Glutamatergic neuron (in vitro differentiated cells): ENCODE measurements at places on chromosomes 6 and 20. TPM values are rescaled to one million over a fixed set of nuclear protein-coding genes. Genes with fewer than 3 reads are reported as not detected.

- DNase-seq = no peak
Observed at GRCh38 chr20:2820896-2821869, 5.0 kb downstream of the TMEM239 start.

ULBP1 gene
- total RNA-seq = 9.3 TPM

- no peak for DNase-seq
Observed at GRCh38 chr6:5463690-5464089, 202.4 kb downstream of the FARS2 start.

GRCh38 chr20:24949756-24950127 is 673 bp downstream of the CST7 start:
- DNase-seq = no peak

DNA sequence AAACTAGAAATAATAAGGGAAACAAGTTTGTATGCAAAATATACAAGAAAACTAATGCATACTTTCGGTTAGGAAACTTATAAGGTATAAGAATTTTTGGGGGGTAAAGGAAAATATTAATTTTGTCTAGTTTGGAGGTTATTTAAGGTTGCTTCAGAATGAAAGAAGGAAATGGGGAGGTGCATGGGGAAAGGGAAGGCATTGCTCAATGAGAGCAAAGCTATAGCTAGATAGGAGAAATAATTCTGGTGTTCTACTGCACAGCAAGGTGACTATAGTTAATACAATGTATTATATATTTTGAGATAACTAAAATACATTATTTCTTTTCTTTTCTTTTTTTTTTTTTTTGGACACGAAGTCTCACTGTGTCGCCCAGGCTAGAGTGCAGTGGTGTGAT is 5.4 kb upstream of the MYMX start:
- no peak for DNase-seq

GRCh38 chr6:11429577-11429976 is 108.0 kb upstream of the TMEM170B start:
- no peak for DNase-seq

DNA sequence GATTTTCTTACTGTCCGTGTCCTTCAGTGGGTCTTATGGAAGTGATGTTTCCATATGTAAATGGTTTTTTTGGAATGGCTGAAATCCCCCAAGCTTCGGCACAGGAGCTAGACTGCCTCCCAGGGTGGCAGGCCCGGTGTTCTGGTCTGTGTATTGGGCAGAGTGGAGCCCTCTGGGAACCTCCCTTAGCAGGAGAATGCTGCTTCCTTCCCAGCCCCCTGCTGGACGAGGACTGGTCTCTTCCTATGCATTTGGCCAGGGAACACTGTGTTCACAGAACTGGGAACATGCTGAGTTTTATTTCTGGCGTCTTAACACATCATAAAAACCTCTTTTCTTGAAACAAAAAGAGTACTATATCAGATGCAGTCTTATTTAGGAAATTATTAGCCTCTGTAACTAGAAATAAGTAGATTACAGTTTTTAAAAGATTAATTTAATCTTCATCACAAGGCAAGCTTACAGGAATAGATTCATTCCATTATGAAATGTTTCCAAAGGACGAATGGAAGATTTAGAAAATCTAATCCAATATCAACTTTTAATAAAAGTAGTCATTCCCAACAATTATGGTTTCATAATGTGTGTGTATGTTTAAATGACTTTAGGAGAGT is 56.6 kb downstream of the SYTL3 start:
- peak; percentile 67 for DNase-seq

ASIP gene
- not detected for total RNA-seq

- no peak for DNase-seq
Observed at GRCh38 chr20:33532753-33533459, 43.0 kb downstream of the CBFA2T2 start.

CUTA gene
- 384 TPM for total RNA-seq

DNA sequence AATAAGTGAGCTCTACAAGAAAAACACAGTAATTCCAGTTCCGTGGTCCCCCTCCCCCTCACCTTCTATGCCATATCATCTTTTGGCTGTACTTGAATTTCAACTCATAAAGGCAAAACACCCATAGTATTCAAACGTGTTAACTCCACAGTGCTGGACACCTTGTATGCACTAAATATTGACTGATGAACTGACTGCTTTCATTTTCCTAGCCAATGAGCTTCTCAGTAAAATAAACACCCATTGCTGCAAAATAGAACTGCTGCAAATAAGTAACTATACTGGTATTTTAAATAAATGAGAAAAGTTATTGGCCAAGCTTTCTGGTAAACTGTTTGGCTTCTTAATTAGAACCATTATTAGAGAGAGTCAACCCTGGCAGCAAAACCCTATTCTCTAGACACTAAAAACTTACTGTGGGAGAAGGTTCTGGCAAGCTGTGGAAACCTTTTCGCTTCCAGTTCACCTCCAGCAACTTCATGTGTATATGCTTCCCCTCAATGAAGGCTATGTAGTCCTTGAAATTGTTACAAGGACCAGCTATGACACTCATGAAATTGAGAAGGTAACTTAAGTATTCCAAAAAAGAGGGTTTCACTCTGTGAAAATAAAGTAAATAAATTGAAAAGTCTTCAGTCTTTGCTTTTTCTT is 86.0 kb downstream of the MBOAT1 start:
- DNase-seq = no peak

NELFE gene
- total RNA-seq = 52.7 TPM

DNA sequence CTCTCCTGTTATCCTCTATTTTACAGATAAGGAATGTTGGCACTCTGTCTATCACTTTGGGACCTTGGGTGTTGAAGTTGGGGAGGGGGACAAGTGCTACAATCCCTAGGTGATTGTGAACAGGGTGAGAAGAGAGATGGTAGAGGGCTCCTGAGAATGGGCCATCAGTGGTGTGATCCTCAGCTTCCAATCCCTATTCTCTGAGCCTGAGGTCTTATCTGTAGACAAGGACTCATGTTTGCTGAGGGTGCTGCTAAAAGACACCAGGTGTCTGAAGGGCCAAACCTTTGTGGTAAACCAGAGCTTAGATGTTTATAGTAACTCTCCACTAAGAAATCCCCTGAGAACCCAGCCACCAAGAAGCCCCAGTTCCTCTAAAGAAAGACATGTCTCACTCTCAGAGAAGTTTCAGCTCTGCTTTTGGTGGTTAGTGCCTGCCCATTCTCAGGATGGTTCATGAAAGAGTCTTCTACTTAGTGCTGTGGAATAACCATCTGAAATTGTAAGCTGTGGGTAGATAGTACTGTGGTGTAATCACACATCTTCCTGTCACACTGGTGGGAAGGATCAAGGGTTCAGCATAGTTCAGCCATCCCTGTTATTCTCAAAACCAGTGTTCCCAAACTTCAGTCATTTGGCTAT is 58.2 kb upstream of the IL20RA start:
- DNase-seq = no peak

- no peak for DNase-seq
Observed at GRCh38 chr6:22709803-22710202, 140.4 kb downstream of the HDGFL1 start.

ARMC2 gene
- 6.9 TPM for total RNA-seq

TXLNB gene
- total RNA-seq = not detected

DNA sequence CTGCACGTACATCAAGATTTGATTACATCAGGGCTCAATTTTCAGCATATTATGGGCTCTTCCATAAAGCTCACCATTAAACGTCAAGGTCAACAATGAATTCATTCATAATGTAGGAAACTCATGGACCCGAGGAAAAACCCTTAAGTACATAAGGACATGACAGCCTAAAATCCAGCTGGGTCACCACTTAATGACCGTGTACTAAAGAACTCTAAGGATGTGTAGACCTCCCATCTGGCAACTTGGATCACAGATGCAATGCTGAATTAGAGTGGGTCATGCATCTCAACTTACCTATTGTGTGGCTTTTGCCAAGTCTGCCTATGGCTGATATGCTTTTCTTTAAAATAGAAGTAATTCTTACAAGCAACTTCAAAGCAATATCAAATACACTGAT is 26.7 kb upstream of the DEFB112 start:
- no peak for DNase-seq

DNA sequence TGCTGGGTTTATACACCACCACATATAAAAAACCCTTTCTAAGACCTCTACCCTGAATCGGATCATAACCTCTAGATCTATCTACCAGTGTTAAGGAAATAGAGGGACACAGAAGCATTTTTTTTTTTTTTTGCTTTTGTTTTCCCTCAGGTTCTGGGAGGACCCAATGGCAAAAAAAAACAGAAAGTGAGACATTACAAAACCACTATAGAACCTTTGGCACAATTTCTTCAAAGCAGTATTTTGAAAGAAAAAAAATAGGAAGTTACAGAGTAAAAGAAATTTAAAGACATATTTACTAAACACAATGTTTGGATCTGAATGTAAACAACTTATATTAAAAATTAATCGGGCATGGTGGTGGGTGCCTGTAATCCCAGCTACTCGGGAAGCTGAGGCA is 1258.7 kb upstream of the GJE1 start:
- DNase-seq = no peak

DNA sequence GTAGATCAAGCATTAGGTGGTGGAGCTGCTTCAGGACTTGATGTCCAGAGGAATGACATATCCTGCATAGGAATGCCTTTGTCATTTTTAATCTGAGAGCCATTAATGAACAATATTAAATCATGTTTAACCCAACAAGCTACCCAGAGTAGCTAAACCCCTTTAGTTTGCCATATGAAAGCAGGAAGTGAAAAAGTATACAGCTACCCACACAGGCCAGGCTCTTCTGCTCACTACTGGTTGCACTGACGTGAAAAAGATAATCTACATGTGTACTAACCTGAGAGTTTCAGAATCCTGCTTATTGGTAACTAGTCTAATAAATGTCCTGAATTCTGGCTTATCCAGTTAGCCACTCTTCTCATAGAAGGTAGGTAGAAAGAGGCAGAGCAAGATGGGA is 19.9 kb downstream of the GLYATL3 start:
- DNase-seq = no peak

GRCh38 chr6:35669451-35670045 is 19.2 kb downstream of the FKBP5 start:
- no peak for DNase-seq

- DNase-seq = no peak
Observed at GRCh38 chr20:39019805-39020325, 57.7 kb downstream of the DHX35 start.
